Suprapubic skin (tissue), 4 donors: ENCODE measurements at places on chromosomes 2 and 18.

- no peaks in the 10 kb centered on the region for H3K4me1 ChIP-seq
- DNase-seq = no peak
- H3K36me3 ChIP-seq = no peaks in the 10 kb centered on the region
- no peak overlapping the region for H3K4me3 ChIP-seq
These were observed 162.2 kb upstream of the PGAP1 start for GRCh38 chr2:197088694-197089093.

DNA sequence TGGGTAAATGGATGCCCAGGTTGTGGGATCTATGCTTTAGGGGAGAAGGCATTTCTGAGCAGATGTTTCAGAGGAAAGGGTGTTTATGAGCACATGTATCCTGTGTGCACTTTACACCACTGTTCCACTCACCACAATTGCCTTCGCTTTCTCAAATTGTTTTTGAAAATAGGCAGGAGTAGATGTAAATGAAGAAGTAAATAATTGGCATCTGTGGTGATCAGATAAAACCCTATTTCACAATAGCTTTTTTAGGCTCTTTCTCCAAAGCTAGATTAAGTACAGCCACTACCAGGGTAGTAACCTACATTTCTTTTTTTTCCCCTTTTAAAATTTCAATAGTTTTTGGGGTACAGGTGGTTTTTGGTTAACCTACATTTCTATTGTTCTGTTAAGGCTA is 40.6 kb downstream of the TMEM178A start:
- H3K4me1 ChIP-seq = no peaks in the 10 kb centered on the region
- peaks cover 4% of the 10 kb centered on the region for H3K27me3 ChIP-seq
- H3K27ac ChIP-seq = no peak overlapping the region

- no peak overlapping the region for H3K4me3 ChIP-seq
- H3K36me3 ChIP-seq = no peaks in the 10 kb centered on the region
- no peak overlapping the region for H3K27ac ChIP-seq
- H3K27me3 ChIP-seq = no peaks in the 10 kb centered on the region
- no peaks in the 10 kb centered on the region for H3K4me1 ChIP-seq
These were observed 77.4 kb downstream of the DCDC2C start for GRCh38 chr2:3780477-3781402.

DNA sequence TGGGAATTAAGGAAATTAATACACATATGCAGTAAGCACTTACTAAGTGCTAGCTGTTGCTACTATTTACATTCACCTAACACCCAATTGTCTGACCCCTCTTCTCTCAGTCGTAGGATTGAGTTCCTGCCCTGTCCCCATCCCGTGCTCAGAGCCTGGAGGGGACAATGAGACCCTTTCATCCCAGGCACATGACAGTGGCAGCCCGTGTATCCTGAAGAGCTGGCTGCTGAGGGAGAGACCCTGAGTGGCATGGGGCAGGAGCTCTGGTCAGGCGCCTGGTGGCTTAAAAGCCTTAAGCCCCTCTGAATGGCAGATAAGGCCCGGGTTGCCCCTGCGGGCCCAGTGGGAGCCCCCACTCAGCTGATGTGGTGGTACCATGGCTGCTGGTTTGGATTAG is 99.0 kb downstream of the DYSF start:
- no peak for DNase-seq
- H3K4me1 ChIP-seq = no peaks in the 10 kb centered on the region
- no peaks in the 10 kb centered on the region for H3K27me3 ChIP-seq

GRCh38 chr2:118657466-118657865 is 190.0 kb downstream of the EN1 start:
- H3K27me3 ChIP-seq = no peaks in the 10 kb centered on the region
- H3K4me1 ChIP-seq = no peaks in the 10 kb centered on the region
- no peak overlapping the region for H3K4me3 ChIP-seq
- no peaks in the 10 kb centered on the region for H3K36me3 ChIP-seq
- DNase-seq = no peak

DNA sequence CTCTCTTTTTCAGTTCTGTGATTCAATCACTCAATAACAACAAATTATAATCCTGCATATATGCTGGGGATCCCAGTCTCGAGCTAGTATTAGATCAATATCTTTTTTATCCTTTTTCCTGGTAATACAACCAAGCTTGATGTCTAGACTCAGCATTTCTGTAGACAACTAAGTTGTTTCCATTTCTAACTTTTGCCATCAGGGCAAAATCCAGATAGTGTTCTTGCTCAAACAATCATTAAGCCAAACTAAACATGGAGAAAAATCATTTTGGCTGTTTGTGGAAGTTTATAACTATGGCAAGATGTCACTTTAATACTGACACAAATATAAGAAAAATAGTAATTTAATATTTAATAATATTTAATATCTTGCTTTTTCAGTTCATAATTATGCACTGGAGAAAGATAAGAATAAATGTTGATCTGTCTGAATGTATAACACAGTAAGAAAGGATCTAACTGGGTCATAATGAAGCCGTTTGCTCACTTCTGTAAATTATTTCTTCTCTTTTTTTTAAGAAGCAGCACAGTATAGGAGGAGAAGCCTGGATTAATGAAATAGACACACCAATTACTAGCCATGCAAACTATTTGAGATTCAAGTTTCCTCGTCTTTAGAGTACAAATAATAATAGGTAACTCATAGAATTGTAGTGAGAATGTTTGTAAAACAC is 979.1 kb downstream of the LRP1B start:
- H3K36me3 ChIP-seq = no peaks in the 10 kb centered on the region
- no peaks in the 10 kb centered on the region for H3K27me3 ChIP-seq
- DNase-seq = no peak
- no peaks in the 10 kb centered on the region for H3K4me1 ChIP-seq
- H3K27ac ChIP-seq = no peak overlapping the region

DNA sequence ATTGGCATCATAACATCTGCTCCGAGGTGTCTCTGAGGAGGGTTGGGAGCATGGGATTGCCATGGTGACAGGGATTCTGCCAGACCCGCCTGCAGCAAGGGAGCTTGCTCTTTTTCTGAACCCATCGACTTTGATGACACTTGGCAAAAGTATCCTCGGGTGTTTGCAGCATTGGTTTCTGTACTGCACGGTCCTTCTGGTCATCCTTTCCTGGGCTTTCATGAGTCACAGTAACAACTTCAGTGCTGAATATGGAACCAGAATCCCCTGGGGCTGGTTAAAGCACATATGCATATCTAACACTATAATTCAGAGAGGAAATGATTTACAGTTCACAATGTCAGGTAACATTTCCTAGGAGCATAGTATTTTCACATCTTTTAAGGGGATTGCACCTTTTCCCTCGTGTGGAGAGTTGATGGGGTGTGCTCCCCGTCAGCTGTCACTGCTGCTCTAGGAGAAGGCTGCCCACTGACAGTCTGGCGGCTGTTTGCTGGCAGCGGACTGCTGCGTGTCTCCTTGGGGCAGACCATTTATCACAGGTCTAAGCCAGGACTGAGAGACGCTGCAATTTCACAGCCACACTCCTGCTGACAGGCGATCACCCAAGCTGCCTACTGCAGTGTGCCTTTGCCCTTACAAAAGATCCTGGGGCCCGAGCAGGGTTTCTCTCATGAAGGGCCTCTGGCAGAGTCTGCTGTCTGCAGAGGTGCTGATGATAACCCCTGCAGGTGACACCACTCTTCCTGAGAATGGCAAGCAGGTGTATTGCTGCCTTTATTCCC is 425.3 kb downstream of the THSD7B start:
- no peaks in the 10 kb centered on the region for H3K36me3 ChIP-seq
- H3K4me3 ChIP-seq = no peak overlapping the region
- no peaks in the 10 kb centered on the region for H3K27me3 ChIP-seq
- H3K4me1 ChIP-seq = no peaks in the 10 kb centered on the region
- no peak overlapping the region for H3K27ac ChIP-seq

DNA sequence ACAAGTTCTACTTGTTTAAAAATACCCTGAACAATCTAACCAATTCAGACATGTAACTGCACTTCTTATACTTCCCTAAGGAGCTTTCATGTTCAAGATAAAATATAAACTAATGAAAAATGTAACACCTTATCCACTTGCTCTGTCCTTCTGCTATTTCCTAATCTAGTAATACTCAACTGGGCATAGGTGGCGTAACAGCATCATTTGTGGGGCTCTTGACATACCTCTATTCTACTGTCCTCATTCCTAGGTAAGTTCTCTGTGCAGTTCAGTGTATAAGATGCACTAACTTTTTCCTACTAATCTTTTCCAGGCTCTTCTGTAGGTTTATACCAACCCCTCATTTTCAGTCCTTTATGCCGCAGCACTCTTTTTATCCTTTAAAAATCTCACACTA is 36.7 kb downstream of the PRKD3 start:
- no peaks in the 10 kb centered on the region for H3K4me1 ChIP-seq
- no peaks in the 10 kb centered on the region for H3K27me3 ChIP-seq
- no peak overlapping the region for H3K4me3 ChIP-seq
- H3K27ac ChIP-seq = no peak overlapping the region
- no peak for DNase-seq

GRCh38 chr2:72982219-72982618 is 64.9 kb downstream of the EMX1 start:
- H3K27ac ChIP-seq = no peak overlapping the region
- H3K36me3 ChIP-seq = peaks cover 6% of the 10 kb centered on the region
- no peaks in the 10 kb centered on the region for H3K27me3 ChIP-seq
- H3K4me3 ChIP-seq = no peak overlapping the region
- no peak for DNase-seq

DNA sequence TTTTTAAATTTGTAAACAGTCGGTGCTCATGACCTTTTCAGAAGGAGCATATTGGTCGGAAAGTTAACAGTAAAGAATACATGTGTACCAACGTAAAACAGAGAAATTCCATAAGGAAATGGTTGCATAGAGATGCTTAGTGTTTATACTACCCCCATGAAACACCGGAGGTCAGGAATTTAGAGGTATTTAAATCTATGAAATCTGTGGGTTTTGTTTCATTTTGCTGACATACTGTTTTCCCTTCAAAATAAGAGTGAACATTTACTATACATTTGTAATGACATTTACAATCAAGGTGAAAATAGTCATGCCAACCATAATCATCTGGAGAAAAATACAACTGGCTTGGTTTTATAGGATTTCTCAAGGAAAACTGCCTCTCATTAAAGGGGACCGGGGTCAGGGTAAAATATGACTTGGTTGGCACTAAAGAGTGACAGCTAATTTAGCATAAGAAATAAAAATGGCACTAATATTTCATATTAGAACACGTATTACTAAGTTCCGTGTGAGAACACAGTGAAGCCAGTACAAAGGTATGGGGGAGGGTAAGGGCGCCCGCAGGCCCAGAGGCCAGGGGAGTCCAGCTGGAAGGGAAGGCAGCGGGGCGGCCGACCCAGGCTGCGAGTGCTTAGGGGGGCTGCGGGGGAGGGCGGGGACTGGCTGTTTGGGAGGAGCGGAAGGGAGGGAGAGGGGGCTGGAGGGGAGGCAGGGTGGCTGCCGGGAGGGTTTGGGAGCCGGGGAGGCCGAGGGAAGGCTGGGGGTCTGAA is 1.1 kb upstream of the RNU4ATAC start:
- H3K27me3 ChIP-seq = no peaks in the 10 kb centered on the region
- peaks cover 60% of the 10 kb centered on the region for H3K4me1 ChIP-seq
- H3K36me3 ChIP-seq = peaks cover 12% of the 10 kb centered on the region
- DNase-seq = no peak

- no peak for DNase-seq
- peaks cover 17% of the 10 kb centered on the region for H3K27me3 ChIP-seq
- H3K27ac ChIP-seq = no peak overlapping the region
- no peaks in the 10 kb centered on the region for H3K36me3 ChIP-seq
- H3K4me1 ChIP-seq = no peaks in the 10 kb centered on the region
- no peak overlapping the region for H3K4me3 ChIP-seq
These were observed 84.1 kb upstream of the SLC66A3 start for GRCh38 chr2:11071211-11071610.

GRCh38 chr2:18464913-18465312 is 95.5 kb downstream of the RDH14 start:
- H3K27me3 ChIP-seq = no peaks in the 10 kb centered on the region
- no peak for DNase-seq
- no peaks in the 10 kb centered on the region for H3K4me1 ChIP-seq
- no peak overlapping the region for H3K27ac ChIP-seq
- no peak overlapping the region for H3K4me3 ChIP-seq
- H3K36me3 ChIP-seq = no peaks in the 10 kb centered on the region

GRCh38 chr18:51316677-51317076 is 119.2 kb upstream of the MEX3C start:
- H3K4me1 ChIP-seq = no peaks in the 10 kb centered on the region
- no peaks in the 10 kb centered on the region for H3K27me3 ChIP-seq
- H3K36me3 ChIP-seq = no peaks in the 10 kb centered on the region
- DNase-seq = no peak
- H3K27ac ChIP-seq = no peak overlapping the region

DNA sequence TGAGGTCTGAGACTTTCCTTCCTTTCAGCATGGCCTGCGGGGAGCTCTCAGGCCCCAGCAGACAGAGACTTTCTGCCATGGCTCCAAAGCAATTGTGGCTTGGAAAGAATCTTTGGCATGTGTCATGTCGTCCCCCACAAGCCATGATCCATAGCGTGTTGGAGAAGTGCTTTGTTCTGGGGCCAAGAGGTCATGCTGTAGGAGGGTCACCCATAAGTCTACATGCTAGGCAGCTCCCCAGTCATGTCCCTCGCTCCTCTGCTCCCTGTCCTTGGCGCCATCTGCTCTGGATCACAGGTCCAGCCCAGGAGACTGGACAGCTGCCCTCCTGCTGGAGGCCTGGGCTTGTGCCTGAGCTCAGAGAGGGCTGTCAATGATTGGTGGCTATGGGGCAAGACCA is 78.8 kb upstream of the LCLAT1 start:
- H3K4me3 ChIP-seq = no peak overlapping the region
- no peak for DNase-seq
- H3K4me1 ChIP-seq = peaks cover 4% of the 10 kb centered on the region
- no peak overlapping the region for H3K27ac ChIP-seq
- H3K36me3 ChIP-seq = no peaks in the 10 kb centered on the region

DNA sequence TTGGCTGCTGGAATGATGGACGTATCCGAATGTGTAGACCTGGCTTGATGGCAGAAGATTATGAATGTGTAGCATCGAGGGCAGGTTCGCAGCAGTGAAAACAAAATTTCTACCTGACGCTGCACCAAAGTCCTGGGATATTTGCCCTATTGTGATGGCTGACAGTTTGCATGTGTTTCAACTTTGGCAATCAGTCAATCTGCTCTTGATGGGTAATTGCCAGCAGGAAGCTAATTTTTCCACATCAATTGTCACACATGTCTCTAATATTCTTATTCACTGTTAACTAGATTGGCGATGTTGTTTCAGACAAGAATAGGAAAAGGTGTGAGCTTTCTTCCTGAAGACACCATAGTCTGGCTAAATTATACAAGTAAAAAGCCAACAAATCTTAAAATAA is 821.3 kb downstream of the LRRTM4 start:
- no peaks in the 10 kb centered on the region for H3K27me3 ChIP-seq
- H3K4me3 ChIP-seq = no peak overlapping the region
- no peaks in the 10 kb centered on the region for H3K4me1 ChIP-seq
- DNase-seq = no peak
- no peak overlapping the region for H3K27ac ChIP-seq

- no peak for DNase-seq
- no peak overlapping the region for H3K4me3 ChIP-seq
- peaks cover 18% of the 10 kb centered on the region for H3K4me1 ChIP-seq
These were observed 79.2 kb downstream of the SETBP1 start for GRCh38 chr18:44759925-44760342.

- no peaks in the 10 kb centered on the region for H3K27me3 ChIP-seq
- peak; percentile 79 for DNase-seq
- peaks cover 18% of the 10 kb centered on the region for H3K4me1 ChIP-seq
- no peak overlapping the region for H3K4me3 ChIP-seq
- H3K27ac ChIP-seq = no peak overlapping the region
These were observed 216.4 kb upstream of the OSR1 start for GRCh38 chr2:19574778-19575260.
